ENCODE measurements at places on chromosomes 12 and 14.

GRCh38 chr12:50765095-50765911 lies 1.4 kb downstream of the ATF1 start:
- ATAC-seq: peak; percentile 16

- no peak for ATAC-seq
Measured at GRCh38 chr14:69040353-69040752, 61.3 kb upstream of the ACTN1 start.

DNA sequence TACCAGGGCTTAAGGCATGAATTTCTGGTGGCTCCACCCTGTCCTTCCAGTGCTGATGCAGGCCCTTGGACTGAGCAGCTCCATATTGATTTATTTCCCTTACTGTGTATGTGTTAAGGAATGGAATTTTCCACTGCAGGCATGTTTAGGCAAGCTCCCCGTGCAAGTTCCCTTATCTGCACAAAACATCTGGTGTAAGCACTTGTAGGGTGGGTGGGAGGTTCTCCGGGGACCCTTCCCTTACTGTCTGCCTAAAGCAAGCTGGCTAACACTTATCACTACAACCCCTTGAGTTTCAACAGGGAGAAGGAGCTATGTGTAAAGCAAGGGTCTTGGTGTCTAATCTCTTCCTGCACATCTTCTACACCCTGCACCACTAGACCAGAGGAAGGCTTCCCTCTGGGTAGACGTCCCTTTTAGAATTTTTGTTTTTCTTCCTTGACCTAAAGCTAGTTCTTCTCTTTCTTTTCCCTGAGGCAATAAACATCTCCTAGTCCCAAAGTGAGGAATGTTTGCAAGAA lies 22.0 kb upstream of the DRAM1 start:
- ATAC-seq: peak; percentile 18

DNA sequence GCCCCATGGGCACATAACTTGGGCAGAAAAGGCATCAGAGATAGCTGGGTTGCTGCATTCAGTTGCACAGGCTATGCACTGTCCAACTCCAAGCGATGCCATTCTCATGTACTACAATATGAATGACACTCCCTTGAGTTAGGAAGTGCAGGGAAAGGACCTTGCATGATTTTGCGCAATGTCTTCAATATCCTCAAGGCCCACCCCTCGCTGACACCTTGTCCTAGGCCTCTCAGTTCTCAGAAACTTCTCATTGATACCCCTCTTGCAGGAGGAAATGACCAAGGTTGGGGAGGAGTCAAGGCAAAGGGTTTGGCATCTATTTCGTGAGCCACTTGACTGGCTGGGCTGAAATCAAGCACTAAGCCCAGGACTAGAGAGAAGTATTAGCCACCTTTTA lies 70.4 kb downstream of the ARL6IP4 start:
- no peak for ATAC-seq

DNA sequence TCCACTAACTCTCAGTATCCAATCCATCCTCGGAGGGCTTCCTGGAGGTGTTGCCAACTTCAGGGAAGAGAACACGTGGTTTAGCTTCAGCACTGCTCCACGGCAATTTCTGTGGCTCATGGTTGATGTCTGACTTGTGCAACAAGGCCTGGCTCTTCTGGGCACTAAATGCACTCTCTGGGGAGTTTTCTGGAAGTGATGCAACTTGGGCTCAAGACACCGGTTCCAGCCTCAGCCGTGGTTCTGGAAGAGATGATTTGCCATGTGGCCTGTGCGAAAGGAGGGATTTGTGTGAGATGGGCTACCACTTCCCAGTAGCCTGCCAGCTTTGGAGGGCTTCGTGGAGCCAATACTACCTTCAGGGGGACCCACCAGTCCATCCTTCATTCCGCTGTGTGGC lies 118.6 kb upstream of the RTL1 start:
- ATAC-seq: no peak

DNA sequence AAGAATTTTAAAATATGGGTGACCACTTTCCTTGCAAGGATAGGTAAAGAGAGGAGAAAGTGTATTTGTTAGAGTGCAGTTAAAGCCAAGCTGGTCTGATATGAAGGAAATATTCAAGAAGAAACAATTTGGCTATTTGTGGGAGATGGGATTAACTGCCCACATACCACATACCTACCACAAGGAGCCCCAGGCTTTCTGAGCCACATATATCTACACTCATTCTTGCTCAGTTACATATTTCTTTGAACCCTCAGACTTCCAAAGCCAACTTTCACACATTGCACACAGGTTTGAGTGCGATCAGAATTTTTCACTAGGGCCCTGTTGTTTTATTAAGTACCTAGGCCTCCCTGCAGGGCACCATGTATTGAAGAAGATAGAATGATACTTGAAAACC lies 330.2 kb downstream of the ZFP36L1 start:
- ATAC-seq: no peak

DNA sequence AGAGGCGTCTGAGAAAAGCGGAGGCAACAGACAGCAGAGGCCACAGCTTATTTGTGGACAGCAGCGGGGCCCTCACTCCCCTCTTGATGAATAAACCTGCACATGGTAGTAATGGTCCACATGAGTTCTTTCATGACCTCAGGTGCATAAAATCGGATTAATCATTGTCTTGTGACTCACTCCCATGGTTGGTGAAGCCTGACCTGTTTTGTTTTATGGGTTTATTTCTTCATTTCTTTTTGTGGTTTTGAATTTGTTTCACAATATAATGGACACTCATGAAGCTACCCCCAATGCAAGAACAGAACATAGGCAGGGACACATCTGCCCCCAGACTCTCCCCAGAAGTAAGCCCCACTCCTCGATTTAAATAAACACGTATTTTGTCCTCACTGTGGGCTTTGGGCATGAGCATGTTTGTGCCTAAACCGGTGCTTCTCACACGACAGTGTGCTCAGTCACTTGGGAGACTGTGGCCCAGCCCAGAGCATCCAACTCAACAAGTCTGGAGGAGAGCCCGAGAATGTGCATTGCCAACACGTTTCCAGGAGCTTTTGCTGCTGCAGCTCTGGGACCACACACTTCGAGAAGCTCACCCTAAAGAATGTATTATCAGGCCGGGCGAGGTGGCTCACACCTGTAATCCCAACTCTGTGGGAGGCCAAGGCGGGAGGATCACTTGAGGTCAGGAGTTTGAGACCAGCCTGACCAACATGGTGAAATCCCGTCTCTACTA lies 116.1 kb downstream of the SCARB1 start:
- ATAC-seq: peak; percentile 21

- peak; percentile 69 for ATAC-seq
Measured at GRCh38 chr12:49232940-49233841, 31.7 kb upstream of the TUBA1C start.

Data from motor neuron (in vitro differentiated cells).